ENCODE measurements at places on chromosomes 16 and 17.
A peak's percentile ranks its signal among the peaks of the same experiment; 100 is the strongest.

- peak; percentile 87 for DNase-seq
Measured at GRCh38 chr17:42964161-42964932, at the start of gene AARSD1. TSS of gene AARSD1 (minus strand) at chr17:42964454. CDS start at chr17:42964440, 14 bp downstream.

- DNase-seq, result no peak
Measured at GRCh38 chr17:36936455-36937000, 747 bp upstream of the LHX1 start.

GRCh38 chr16:638836-639235 lies 2.7 kb upstream of the METTL26 start:
- no peak for DNase-seq

GRCh38 chr17:21233581-21234347 lies 19.4 kb downstream of the NATD1 start:
- no peak for DNase-seq

DNA sequence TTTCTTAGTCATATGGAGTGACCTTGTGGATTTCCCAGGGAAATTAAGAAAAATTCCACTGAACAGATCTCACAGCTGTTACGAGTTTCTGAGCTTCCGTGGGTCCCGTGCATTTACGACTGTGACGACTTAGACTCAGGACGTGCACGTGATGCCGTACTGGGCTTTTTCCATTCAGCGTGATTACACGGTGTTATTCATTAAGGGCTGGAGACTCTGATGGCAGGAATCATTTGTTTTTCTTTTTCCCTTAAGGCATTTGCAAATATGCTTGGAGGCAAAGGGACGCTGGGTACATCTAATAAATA lies 57.2 kb downstream of the TBC1D16 start:
- DNase-seq, result peak; percentile 39

Measured in Peyer's patch (tissue), 4 donors.